ENCODE measurements at places on chromosomes 13 and 19.

DNA sequence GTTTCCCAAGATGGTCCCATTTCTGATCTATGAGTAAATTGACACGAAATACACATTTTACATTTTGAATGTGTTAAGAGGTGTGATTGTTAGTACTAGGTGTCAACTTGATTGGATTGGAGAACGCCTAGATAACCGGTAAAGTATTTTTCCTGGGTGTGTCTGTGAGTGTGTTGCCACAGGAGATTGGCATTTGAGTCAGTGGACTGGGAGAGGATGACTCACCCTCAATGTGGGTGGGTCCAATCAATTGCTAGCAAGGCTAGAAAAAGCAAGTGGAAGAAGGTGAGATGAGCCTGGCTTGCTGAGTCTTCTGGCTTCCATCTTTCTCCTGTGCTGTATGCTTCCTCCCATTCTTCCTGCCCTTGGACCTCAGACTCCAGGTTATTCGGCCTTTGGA lies 960.7 kb upstream of the PCDH9 start:
- DNase-seq = no peak

GRCh38 chr19:10855879-10856522 lies 7.8 kb downstream of the C19orf38 start:
- no peak for DNase-seq

DNA sequence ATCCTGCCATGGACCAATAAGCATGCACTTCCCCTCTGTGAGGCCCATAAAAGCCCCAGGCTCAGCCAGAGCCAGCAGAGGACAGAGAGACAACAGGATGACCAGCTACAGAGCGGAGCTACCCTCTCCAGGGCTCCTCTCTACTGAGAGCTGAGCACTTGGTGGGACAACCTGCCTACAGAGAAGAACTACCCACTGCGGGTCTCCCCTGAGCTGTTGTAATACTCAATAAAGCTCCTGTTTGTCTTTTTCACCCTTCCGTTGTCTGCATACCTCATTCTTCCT lies 7.5 kb upstream of the BAX start:
- no peak for DNase-seq

DNA sequence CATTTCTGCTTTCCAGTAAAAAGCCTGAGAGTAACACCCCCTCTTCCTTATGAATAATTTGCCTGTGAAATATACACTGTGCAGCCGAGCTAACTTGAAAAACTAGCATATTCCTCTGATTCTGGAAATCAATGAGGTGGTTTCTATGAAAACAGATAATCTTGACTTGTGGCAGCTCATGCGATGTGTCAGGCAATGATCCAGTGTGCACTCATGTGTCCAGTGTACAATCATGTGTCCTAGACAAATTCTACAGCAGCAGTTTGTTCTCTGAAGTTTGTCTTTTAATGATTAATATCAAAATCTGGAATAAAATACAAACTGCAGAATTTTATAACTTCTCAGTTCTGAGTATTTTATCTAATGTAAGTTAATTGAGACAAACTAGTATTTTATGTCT lies 2213.9 kb upstream of the PCDH20 start:
- no peak for DNase-seq

DNA sequence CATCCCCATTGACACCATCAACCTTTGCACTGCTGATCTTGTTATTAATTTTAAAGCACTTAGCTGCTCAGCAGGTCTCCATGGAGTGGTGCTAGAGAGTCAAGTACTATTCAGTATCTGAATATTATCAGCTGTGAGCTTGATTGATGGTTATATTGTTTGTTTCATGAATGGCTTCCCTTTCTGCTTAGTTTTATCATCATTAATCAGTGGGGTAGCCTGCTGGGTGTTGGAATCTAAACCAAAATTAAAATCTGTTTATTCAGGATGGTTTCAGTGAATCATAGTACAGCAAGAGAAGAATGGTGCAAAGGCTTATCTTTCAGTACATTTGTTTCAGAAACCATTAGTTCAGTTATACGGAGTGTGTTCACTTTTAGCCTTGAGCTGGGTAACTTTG lies 42.5 kb upstream of the SCEL start:
- peak; percentile 36 for DNase-seq

GRCh38 chr19:1106841-1107660 lies 3.3 kb downstream of the GPX4 start:
- no peak for DNase-seq

GRCh38 chr19:6667114-6667627 lies 2.8 kb downstream of the TNFSF14 start:
- DNase-seq = no peak

- DNase-seq = no peak
Observed at GRCh38 chr13:90547272-90547790, 800.2 kb upstream of the MIR17HG start.

- DNase-seq = no peak
Observed at GRCh38 chr13:34863360-34864135, 78.5 kb upstream of the NBEA start.

DNA sequence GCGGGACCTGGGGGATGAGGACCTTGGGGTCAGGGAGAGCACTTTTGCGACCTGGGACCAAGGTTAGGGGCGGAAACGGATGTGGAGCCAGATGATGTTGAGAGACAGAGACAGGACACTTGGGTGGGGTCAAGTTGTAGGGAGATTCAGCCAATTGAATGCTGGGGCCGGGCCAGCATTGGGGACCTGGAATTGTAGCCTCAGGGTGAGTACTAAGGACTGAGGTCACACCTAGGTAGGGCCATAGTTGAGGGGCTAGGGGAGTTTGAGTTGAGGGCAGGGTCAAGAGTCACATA lies 1.2 kb downstream of the ALKBH7 start:
- no peak for DNase-seq

GRCh38 chr13:40787062-40787461 lies 2.3 kb upstream of the SLC25A15 start:
- DNase-seq = no peak

DNA sequence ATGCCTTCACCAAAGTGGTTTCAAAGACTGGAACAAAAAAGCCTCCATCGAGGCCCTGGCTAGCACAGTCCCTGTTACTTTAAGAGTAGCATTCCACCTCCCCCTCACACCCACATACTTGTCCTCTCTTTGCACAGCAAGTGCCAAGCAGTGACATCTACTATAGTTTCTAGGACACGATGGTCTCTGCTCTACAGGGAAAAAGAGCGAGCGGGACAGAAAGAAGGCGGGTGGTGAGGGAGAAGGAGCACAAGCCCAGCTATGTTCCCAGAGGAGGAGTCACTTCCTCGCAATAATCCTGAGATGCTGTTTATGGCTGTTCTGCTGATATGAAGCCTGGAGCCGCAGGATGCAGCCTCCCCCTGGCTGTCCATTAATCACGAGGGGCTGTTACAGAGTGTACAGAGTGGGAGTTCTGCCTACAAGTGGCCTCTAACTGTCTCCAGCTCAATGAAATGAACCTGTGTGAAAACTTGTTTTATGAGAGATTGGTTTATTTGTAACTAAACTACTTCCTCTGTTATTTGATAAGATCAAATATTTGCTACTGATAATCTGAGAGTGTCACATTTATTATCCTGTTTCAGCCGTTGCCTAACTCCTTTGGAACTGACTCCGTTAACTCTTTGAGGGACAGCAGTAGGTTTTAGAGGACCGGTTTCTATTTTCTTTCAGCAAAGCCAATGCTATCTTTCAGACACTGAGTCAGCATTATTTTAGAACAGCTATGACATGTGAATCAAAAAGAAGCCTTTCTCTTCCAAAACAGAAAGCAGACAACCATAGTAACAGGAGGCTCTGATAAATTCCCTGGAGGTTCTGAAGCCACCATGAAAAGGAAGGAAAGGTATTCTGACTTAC lies 208.0 kb downstream of the SPRY2 start:
- DNase-seq = no peak

GRCh38 chr19:39935364-39935661 lies 879 bp upstream of the FCGBP start:
- DNase-seq = no peak

GRCh38 chr13:101829484-101829883 lies 377.0 kb downstream of the ITGBL1 start:
- no peak for DNase-seq

- DNase-seq = no peak
Observed at GRCh38 chr19:46517471-46517870, 21.8 kb upstream of the PNMA8B start.

- DNase-seq = no peak
Observed at GRCh38 chr19:4692251-4693077, 22.3 kb upstream of the MYDGF start.

GRCh38 chr13:98370806-98371515 lies 193.9 kb upstream of the RNF113B start:
- no peak for DNase-seq

DNA sequence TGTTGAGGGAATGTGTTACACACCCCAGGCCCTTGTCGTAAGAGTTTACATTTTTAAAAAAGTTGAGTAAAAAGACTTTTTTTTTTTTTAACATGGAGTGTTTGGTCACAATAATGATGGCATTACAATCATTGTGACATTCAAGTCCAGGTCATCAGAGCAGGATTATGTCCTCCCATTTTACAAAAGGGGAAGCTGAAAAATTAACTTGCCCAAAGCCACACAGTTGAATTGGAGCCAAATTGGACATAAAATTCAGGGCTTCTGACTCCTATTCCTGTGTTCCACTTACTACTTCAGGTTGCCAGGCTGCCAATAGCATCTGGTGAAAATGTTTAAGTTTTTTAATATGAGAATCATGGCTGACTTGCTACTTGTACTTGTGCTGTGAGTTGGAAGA lies 49.3 kb downstream of the DLEU7 start:
- DNase-seq = no peak

DNA sequence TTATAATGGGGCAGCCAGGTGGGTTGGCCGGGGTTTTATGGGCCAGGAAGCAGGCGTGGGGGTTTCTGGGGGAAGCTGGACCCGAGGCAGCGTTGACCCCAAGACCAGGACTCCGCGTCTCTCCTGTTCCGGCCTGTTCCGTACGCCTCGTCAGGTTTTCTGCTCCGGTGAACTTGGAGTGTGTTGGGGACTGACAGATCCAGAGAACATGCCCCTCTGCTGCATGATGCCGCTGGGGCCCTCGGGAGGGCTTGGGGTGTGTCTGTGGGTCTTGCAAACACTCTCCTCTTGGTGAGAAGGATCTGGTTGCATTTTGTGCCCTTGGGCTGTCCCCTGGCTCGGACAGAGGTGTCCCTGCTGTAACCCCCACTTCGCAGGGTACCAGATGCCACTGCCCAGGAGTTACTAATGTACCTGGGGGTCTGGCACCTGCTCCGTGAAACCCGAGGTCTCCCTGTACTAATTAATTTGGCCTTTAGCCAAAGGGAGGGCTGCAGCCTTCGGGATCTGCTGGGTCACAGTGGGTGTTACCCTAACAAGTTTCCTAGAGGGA lies 15.6 kb downstream of the KDM4B start:
- no peak for DNase-seq

DNA sequence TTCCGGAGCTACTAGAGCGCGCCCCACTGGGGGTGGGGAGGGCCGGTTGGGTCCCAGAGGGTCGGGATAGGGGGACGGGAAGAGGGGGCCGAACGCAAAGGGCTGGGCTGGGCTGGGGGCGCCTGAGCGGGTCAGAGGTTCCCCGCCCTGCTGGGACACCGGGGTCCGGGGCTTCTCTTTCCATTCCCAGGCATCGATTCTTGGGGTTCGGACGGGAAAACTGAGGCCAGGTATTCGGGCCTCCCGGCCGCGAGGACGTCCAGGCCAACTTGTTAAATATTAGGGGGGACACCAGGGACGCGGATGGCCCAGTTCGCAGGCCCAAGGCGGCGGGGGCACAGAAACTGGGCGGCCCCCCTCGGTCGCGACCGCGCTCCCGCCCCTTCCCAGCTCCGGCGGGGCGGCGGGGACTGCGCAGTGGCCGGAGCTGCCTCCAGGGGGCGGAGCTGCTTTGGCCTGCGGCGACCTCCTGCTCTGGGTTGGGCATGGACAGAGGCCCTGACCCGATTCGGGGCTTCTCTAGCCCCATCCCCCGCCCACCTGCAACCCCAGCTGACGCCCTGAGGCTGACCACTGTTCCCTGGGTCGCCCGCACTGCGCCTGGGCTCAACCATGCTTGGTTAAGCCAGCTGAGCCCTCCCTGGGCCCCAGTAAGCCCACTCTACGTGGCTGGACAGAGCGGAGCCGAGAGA lies 1.2 kb upstream of the KLF16 start:
- DNase-seq = peak; percentile 26

GRCh38 chr19:2678044-2678671 lies 24.3 kb downstream of the GNG7 start:
- no peak for DNase-seq

- no peak for DNase-seq
Observed at GRCh38 chr13:106846571-106847448, 278.9 kb upstream of the ARGLU1 start.

GRCh38 chr13:24134757-24135156 lies 25.8 kb upstream of the SPATA13 start:
- no peak for DNase-seq

GRCh38 chr13:87207280-87208003 lies 463.7 kb upstream of the SLITRK5 start:
- DNase-seq = no peak

Measured in NCI-H2081 (cell line).